ENCODE measurements at places on chromosomes 4 and X.
A peak's percentile ranks its signal among the peaks of the same experiment; 100 is the strongest.

DNA sequence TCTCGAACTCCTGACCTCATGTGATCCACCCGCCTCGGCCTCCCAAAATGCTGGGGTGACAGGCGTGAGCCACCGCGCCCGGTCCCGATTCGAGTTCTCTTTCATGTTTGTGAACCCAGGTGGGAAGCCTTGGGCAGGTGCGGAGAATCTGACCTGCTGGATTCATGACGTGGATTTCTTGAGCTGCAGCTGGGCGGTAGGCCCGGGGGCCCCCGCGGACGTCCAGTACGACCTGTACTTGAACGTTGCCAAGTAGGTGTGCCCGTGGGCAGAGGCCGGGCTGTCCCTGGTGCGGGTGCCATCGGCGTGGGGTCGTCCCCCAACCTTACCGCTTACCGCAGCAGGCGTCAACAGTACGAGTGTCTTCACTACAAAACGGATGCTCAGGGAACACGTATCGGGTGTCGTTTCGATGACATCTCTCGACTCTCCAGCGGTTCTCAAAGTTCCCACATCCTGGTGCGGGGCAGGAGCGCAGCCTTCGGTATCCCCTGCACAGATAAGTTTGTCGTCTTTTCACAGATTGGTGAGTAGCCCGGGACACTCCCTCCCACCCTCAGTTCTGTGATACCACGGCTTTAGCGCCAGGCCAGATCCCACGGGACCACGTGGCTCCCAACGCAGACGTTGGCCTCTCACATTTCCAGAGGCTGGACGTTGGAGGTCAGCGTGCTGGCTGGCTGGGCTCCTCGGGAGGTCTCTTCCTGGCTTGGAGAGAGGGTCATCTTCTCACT, 15.6 kb downstream of the IL3RA start:
- H3K27me3 ChIP-seq: no peaks in the 10 kb centered on the region
- no peak for DNase-seq
- peaks cover 6% of the 10 kb centered on the region for H3K4me1 ChIP-seq
- no peak overlapping the region for H3K27ac ChIP-seq

- H3K27ac ChIP-seq: no peak overlapping the region
- peaks cover 6% of the 10 kb centered on the region for H3K27me3 ChIP-seq
- H3K4me3 ChIP-seq: no peak overlapping the region
- no peak for DNase-seq
- H3K36me3 ChIP-seq: no peaks in the 10 kb centered on the region
- H3K4me1 ChIP-seq: peaks cover 2% of the 10 kb centered on the region
These were observed 83.5 kb upstream of the PLAC1 start for GRCh38 chrX:134741746-134742145.

DNA sequence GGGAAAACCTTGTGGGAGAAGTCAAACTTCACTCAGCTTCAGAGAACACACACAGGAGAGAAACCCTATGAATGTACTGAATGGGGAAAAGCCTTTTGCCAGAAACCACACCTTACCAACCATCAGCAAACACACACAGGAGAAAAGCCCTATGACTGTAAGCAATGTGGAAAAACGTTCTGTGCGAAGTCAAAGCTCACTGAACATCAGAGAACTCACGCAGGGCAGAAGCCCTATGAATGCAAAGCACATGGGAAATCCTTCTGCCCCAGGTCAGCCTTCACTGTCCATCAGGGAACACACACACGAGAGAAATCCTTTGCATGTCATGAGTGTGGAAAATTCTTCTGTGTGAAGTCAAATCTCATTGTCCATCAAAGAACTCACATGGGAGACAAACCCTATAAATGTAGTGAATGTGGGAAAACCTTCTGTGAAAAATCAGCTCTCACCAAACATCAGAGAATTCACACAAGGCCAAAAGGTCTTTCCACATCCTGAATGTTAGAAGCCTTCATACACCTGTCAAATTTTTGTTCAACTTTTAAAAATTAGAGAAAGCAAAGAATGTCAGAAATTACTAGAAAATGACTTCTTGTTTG, 199.4 kb downstream of the SMIM20 start:
- H3K4me3 ChIP-seq: no peak overlapping the region
- no peak for DNase-seq
- H3K36me3 ChIP-seq: peaks cover 3% of the 10 kb centered on the region
- H3K4me1 ChIP-seq: no peaks in the 10 kb centered on the region
- H3K27ac ChIP-seq: no peak overlapping the region
- peaks cover 8% of the 10 kb centered on the region for H3K27me3 ChIP-seq

DNA sequence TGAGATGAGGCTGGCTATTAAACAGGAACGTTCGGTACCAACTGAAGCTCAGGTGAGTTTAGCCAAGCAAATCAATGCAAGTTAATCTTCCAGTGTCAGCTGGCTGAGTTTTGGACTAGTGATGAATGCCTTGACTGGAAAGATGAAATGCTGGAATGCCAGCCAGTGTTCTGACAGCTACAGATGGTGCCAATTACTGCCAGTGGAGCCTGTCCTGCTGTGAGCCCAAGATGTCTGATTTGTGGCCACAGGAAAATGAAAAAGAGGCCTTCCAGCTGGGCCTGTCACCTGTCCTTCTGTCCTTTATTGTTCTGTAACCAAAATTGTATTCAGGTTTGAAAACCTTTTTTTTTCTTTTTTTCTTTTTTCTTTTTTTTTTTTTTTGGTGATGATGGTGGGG, 223.1 kb downstream of the AFF2 start:
- no peaks in the 10 kb centered on the region for H3K36me3 ChIP-seq
- H3K4me3 ChIP-seq: no peak overlapping the region
- H3K27ac ChIP-seq: no peak overlapping the region
- no peaks in the 10 kb centered on the region for H3K27me3 ChIP-seq
- no peak for DNase-seq

DNA sequence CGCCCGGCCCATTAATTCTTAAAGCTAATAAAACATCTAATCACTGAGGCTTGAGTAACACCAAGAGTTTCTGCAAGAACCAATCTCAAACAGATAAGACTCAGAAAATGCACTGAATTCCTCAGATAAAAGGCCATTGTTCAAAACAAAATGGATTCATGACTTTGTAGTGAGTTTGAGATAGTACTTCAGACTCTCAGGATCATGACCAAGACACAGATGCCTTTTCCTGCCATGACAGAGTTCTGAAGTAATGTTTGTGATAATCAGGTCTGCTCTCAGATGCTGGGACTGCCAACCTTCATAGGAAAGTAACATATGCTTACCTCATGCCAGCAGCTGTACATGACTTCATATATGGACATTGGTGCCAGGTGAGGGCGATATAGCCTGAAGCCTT, 54.6 kb downstream of the NIPAL1 start:
- H3K27me3 ChIP-seq: no peaks in the 10 kb centered on the region
- no peak overlapping the region for H3K4me3 ChIP-seq
- no peak overlapping the region for H3K27ac ChIP-seq
- H3K4me1 ChIP-seq: peaks cover 10% of the 10 kb centered on the region
- peaks cover 69% of the 10 kb centered on the region for H3K36me3 ChIP-seq

DNA sequence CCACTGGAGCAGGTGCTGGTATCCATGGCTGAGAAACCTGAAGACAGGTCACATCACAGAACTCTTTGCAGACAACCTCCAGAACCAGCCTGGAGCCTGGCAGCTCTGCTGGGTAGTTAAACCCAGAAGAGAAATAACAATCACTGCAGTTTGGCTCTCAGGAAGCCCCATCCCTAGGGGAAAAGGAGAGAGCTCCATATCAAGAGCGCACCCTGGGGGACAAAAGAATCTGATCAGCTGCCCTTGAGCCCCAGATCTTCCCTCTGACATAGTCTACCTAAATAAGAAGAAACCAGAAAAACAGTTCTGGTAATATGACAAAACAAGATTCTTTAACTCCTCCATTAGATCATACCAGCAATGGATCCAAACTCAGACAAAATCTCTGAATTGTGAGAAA, 823.2 kb upstream of the FRG1 start:
- no peak for DNase-seq
- H3K4me3 ChIP-seq: no peak overlapping the region
- H3K36me3 ChIP-seq: no peaks in the 10 kb centered on the region
- no peaks in the 10 kb centered on the region for H3K4me1 ChIP-seq

- no peak for DNase-seq
- no peaks in the 10 kb centered on the region for H3K36me3 ChIP-seq
- no peak overlapping the region for H3K4me3 ChIP-seq
- H3K27me3 ChIP-seq: no peaks in the 10 kb centered on the region
- no peaks in the 10 kb centered on the region for H3K4me1 ChIP-seq
These were observed 291.4 kb upstream of the PRKX start for GRCh38 chrX:4004822-4005221.

DNA sequence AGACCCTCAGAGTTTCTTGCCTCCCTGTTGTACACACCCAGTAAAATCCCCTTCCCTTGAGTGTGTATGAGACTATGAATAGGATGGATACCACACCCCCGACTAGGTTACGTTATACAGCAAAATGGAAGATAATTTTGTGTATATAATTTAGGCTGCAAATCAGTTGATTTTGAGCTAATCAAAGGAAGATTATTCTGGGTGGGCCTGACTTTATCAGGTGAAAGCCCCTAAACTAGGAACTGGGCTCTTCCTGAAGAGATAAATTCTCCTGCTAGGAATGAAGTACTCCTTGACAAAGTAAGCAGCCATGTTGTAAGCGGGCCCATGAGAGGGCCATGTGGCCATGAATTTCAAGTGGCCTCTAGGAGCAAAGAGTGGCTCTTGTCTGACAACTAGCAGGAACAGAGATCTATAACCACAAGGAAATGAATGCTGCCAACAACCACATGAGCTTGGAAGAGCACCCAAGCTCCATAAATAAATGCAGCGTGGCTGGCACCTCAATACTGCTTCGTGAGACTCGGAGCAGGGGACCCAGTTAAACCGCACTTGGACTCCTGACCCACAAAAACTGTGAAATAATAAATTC, 646.4 kb downstream of the IL1RAPL1 start:
- H3K4me3 ChIP-seq: no peak overlapping the region
- no peak for DNase-seq
- H3K36me3 ChIP-seq: no peaks in the 10 kb centered on the region
- no peaks in the 10 kb centered on the region for H3K27me3 ChIP-seq
- H3K4me1 ChIP-seq: no peaks in the 10 kb centered on the region

DNA sequence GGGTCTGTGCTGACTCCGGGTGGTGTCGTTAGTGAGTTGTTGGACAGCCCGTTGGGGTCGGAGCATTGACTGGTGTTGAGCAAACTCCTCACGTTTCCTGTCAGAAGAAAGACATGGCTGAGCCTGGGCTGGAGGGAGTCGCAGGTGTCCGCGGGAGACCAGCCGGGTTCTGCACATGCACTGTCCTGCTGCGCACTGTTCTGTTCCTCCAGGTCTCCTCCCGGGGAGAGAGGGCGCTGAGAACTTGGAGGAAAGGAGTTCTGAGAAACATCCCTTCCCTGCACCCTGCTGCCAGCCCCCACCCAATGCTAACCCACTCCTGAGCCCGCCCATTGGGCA, 1.1 kb downstream of the ZNF141 start:
- H3K27me3 ChIP-seq: peaks cover 2% of the 10 kb centered on the region
- peaks cover 20% of the 10 kb centered on the region for H3K4me1 ChIP-seq
- H3K27ac ChIP-seq: peak overlapping the region; percentile 100
- H3K36me3 ChIP-seq: peaks cover 61% of the 10 kb centered on the region
- H3K4me3 ChIP-seq: peak overlapping the region; percentile 96

DNA sequence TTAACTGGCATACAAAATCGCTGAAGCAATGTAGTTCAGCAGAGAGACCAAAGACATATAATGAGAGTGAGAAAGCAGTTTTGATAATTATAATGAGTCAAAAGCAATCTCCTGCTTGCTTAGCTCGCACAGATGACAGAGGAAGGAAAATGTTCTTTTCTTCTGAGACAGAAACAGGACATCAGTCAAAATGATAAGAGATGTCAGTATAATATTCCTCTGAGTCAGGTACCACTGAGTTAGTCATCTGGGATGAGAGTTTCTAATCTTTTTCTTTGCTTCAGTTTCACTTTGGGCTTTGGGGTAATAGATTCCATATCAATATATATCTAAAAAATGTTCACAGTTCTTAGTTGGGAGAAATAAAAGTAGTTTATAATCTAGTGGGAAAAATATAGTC, 387.2 kb downstream of the PCDH7 start:
- H3K27ac ChIP-seq: no peak overlapping the region
- H3K4me3 ChIP-seq: no peak overlapping the region
- DNase-seq: no peak
- no peaks in the 10 kb centered on the region for H3K27me3 ChIP-seq
- no peaks in the 10 kb centered on the region for H3K36me3 ChIP-seq

DNA sequence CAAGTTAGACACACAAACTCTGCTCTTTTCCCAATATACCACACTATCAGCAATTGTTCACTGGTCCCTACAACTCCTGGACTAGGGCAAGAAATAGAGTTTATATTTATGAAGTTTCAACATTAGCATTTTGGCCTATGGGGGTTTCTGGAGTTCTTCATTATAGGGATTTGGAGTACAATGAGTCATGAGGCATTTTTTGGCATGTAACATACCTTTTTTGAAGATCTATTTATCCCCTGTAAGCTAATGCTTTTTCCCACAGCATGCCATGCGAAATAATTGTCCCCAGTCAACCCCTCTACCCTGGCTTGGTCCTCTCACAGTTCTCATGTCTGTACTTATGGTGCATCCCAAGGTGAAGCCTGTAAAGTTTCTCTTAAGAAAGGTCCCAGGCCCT, 36.7 kb upstream of the EDA2R start:
- no peak overlapping the region for H3K4me3 ChIP-seq
- H3K4me1 ChIP-seq: no peaks in the 10 kb centered on the region
- H3K27me3 ChIP-seq: no peaks in the 10 kb centered on the region

- peak overlapping the region; percentile 91 for H3K4me3 ChIP-seq
- peaks cover 11% of the 10 kb centered on the region for H3K36me3 ChIP-seq
- H3K27me3 ChIP-seq: no peaks in the 10 kb centered on the region
- H3K27ac ChIP-seq: peak overlapping the region; percentile 80
- DNase-seq: no peak
These were observed 317 bp downstream of the CMC4 start for GRCh38 chrX:155070663-155070974.

- no peaks in the 10 kb centered on the region for H3K36me3 ChIP-seq
- H3K4me1 ChIP-seq: no peaks in the 10 kb centered on the region
- no peak overlapping the region for H3K27ac ChIP-seq
- no peaks in the 10 kb centered on the region for H3K27me3 ChIP-seq
- no peak overlapping the region for H3K4me3 ChIP-seq
These were observed 37.2 kb downstream of the PCDH7 start for GRCh38 chr4:30757357-30757756.

GRCh38 chr4:46839128-46839527, 69.9 kb downstream of the COX7B2 start:
- no peak overlapping the region for H3K27ac ChIP-seq
- no peaks in the 10 kb centered on the region for H3K36me3 ChIP-seq
- DNase-seq: no peak
- H3K4me1 ChIP-seq: no peaks in the 10 kb centered on the region
- no peaks in the 10 kb centered on the region for H3K27me3 ChIP-seq

DNA sequence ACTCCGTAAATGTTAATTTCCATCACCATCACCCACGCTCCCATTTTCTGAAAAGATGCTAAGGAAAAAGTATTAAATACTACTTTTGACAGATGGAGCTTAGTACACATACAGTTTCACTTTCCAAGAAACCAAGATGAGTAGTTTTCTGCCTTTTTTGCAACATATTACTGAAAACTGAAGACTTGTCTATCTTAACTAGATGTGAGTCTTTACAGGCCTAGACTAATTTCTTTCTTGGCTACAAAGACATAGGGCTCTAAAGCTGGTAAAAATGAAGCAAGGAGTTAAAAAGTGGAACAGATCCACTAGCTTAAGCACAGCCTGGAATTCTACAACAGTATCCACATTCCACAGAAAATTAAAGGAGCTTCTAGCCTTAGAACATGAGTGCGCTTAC, 68.2 kb downstream of the ATP11C start:
- no peak overlapping the region for H3K27ac ChIP-seq
- H3K36me3 ChIP-seq: peaks cover 6% of the 10 kb centered on the region
- H3K4me1 ChIP-seq: no peaks in the 10 kb centered on the region
- H3K27me3 ChIP-seq: no peaks in the 10 kb centered on the region
- no peak overlapping the region for H3K4me3 ChIP-seq
- no peak for DNase-seq

GRCh38 chr4:85639946-85640345, 165.0 kb downstream of the ARHGAP24 start:
- no peak overlapping the region for H3K4me3 ChIP-seq
- H3K27me3 ChIP-seq: no peaks in the 10 kb centered on the region
- no peaks in the 10 kb centered on the region for H3K4me1 ChIP-seq
- no peak for DNase-seq

Measured in activated naive CD8-positive, alpha-beta T cell treated with anti-CD3 and anti-CD28 coated beads, Interleukin-2, amount 10 ng/mL, durations not matched to agents 7 days and 5 days (primary cell).